Stimulated activated naive CD8-positive, alpha-beta T cell treated with anti-CD3 and anti-CD28 coated beads, Interleukin-15, amount 100 ng/mL, for 72 hours (primary cell): ENCODE measurements at places on chromosomes 7 and 10.

- DNase-seq: no peak
These were observed 26.1 kb downstream of the NOM1 start for GRCh38 chr7:156975620-156976019.

DNA sequence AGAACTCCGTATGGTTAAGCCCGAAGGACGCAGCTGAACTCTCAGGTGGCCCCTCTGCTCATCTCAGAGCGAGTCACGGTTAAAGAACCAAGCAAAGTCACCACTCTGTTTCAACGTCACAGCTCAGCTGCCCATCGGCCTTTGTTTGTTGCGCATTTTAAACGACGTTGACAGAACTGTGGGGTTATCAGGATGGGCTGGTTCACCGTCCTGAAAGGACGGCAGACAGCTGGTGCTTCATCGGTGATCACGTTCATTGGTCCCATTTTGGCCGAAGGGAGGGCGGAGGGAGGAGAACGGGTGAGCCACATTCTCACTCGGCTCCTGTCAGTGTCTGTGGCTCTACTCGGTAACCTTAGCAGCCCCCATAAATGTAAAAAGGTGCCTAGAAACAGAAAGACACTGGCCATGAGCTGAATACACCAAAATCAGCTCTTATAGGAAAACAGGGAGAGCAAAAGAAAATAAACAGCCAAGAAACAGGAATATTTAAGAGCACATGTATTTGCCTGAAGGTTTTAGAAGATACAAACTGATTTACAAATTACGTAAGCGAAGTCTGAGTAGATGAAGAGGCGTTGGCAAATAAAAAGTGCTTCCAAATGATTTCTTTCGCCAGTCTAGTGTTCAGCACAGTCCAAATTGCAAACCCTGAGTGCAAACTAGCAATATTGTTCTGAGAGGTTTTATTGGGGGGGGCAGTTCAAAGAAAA lies 8.4 kb downstream of the PRKAG2 start:
- DNase-seq: no peak

DNA sequence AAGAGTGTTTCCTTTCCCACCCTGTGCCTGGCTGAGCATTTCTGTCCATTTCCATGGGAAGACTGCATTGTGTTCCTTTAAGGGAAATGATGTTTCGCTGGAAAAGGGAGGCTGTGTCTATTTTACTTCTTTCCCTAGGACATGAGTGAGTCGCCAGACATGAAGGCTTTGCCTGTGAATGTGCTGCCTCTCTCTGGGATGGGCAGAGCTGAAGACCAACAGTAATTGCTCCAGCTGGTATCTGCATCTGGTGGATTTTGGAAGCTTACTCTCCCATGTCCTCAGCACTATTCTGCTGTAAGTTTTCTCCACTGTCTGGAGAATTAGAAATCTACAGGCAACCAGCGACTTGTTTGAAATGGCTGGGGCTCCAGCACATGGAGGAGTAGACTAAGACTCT lies 264.6 kb upstream of the BMPER start:
- no peak for DNase-seq

DNA sequence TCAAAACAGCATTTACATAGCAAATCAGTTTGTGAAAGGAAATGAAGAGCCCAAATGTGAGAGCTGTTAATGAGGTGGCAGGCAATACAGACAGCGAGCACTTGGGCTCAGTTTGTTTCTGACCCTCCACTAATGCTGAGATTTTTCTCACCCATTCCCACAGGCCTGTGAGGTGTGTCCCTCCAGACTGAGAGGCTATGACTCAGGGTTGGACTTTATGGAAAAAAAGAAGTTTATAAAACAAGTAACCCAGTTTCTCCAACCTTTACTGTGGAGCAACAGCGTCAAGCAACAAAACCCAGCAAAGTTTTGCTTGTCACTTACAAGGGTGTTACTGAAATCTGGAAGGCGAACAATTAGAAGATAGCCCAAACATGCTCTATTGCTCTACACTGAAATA lies 4.9 kb upstream of the FEZF1 start:
- no peak for DNase-seq

- DNase-seq: no peak
These were observed 44.0 kb upstream of the ZMIZ1 start for GRCh38 chr10:79024720-79025198.

DNA sequence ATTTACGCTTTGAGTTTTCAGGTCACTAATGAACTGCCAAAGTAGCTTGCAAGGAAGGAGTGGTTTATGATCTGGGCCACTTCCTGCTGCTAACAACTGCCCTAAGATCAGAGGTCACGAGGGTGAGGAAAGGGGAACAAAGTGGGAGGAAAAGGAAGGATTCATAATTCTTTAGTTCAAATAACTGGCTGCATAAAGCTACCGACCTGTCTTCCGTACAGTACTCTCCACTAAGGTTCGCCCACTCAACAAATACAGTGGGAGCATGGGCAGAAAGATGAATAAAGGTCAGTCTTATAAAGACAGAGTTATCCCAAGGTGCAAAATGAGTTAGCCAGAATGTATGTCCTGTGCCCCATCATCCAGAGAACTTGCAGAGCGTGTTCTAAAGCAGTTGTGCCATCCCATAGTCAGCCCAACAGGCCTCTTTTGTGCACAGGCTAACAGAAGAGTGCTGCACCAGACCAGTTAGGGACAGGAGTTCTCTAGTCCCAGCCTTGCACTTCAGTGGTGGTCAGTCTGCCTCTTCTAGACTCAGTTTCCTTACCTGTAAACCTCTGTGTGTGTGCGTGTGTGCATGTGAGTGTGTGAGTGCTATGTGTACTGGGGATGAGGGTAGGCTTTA lies 65.9 kb downstream of the CREB3L2 start:
- no peak for DNase-seq

- DNase-seq: no peak
These were observed 135.6 kb downstream of the WDR37 start for GRCh38 chr10:1191752-1192151.

- DNase-seq: no peak
These were observed 87.1 kb downstream of the HIBADH start for GRCh38 chr7:27575613-27576012.

DNA sequence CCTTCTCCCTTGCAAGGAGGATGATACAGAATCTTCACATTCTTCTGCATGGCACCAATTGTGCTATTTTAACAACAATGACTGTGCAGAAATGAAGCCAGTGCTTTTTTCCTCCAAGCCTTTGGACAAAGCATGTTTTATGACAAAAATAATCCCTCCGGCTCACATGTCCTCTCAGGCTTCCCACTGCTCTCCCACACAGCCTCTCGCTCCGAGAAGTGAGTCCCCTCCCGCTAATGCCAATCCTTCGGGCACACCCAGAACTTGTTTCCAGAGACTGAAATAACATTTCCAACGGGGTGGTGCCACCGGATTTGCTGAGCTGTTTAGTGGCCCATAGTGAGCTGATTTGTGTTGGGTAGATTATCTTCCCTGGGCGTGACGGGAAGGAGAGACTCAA lies 35.8 kb downstream of the RBM17 start:
- DNase-seq: no peak

GRCh38 chr10:123558651-123559050 lies 107.5 kb upstream of the GPR26 start:
- no peak for DNase-seq

- no peak for DNase-seq
These were observed 138.4 kb downstream of the MDFIC start for GRCh38 chr7:115060095-115060870.

- DNase-seq: no peak
These were observed 198.3 kb downstream of the ADRA2A start for GRCh38 chr10:111275091-111275490.

GRCh38 chr7:92835261-92835850 lies 1.0 kb downstream of the CDK6 start:
- DNase-seq: peak; percentile 51

DNA sequence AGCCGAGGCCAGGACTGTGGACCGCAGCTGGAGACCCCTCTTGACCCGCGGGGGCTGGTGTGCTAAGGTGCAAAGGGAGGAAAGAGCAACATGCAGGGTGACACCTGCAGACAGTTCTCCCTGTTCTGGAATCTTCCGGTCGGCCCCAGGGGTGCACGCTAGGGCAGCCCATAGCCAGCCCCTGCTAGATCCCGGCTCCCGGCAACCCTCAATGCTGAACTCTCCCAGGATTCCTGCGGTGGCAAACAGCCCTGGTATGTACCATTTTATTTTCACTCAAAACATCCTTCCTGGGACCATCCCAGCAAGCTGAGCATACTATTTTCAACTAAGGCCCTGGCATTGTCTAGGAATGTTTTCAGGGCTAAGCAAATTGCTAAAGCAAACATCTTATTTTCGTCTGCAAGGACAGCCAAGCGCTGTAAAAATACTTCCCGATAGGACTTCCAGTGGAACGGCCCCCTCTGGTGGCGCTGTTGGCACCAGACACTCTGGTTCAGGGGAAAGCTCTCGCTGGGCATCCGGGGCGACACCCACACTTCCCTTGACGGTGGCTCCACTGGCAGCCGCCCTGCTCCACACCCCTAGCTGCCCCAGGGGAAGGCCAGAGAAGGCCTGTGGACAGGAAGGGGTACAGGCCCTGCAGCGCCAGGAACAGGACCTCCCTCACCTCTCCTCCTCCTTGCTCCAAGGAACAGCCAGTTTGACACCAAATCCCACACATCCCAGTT lies 99.4 kb downstream of the CTBP2 start:
- peak; percentile 53 for DNase-seq

DNA sequence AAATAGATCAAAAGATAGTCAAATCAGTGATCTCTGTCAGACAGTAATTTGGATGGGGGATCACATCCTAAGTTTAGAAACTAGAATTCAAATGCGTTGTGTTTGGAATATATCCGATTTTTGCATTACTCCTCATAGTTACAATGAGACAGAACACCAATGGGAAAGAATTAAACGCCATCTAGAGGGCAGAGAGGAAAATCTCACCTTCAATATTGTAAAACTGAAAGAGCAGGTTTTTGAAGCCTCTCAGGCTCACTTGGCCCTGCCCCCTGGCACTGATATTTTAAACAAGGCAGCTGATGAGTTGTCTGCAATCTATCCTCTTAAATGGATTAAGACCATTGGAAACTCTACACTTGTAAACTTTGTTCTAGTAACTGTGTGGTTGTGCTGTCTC lies 17.7 kb downstream of the FRG2B start:
- no peak for DNase-seq

GRCh38 chr7:128347647-128348097 lies 4.0 kb upstream of the RBM28 start:
- peak; percentile 39 for DNase-seq

GRCh38 chr10:133455611-133456031 lies 1.9 kb downstream of the SCART1 start:
- DNase-seq: no peak

- no peak for DNase-seq
These were observed 55.1 kb downstream of the LGI1 start for GRCh38 chr10:93812659-93813338.

DNA sequence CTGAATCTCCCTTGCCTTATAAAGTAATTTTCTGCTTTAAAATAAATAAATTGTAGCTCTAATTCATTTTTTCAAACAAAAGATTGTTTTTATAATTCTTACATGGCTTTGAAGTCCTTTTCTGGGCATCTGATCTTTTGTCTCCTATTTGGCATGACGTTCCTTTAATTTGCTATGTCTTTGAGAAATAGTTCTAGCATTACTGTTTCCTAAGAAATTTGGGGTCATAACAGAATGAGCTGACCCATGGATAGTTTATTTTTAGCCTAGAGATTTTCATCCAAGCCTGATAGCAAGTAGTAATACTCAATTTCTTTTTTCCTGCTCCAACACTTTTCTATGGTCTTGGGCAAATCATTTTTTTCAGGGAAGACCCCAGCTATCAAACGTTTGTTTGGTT lies 31.4 kb downstream of the CCDC71L start:
- no peak for DNase-seq

GRCh38 chr7:136312592-136312991 lies 335.4 kb upstream of the MTPN start:
- no peak for DNase-seq

DNA sequence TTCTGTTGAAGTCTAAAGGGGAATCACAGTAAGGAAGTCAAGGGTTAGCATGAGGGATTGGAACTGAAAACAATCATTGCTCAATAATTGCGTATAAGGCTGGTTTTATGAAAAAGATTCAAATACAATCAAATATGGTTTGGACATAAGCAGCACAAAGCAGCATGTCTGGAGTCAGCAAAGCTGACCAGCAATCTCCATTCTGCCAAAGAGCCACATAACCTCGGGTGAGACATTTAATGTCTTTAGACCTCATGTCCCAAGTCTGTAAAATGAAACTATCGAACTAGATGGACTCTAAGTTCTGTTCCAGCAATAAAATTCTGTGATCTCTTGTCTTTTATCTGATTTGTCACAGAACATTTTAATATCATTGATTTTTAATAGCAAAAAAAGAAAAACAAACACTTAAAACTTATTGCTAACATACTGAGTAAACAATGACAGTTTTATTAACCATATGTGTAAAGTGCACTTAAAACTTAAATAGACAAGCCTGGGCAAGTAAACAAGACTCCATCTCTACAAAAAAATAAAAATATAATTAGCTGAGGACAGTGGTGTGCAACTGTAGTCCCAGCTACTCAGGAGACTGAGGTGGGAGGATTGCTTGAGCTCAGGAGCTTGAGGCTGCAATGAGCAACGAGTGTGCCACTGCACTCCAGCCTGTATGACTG lies 217.0 kb downstream of the MAGI2 start:
- no peak for DNase-seq

- DNase-seq: no peak
These were observed 55.3 kb downstream of the PTPRE start for GRCh38 chr10:127962205-127962604.

- DNase-seq: no peak
These were observed 147.8 kb upstream of the UNC5B start for GRCh38 chr10:71064413-71065118.

- DNase-seq: no peak
These were observed 406 bp downstream of the CBLL1 start for GRCh38 chr7:107744345-107744750.

GRCh38 chr7:107312418-107312817 lies 143.6 kb downstream of the HBP1 start:
- no peak for DNase-seq

DNA sequence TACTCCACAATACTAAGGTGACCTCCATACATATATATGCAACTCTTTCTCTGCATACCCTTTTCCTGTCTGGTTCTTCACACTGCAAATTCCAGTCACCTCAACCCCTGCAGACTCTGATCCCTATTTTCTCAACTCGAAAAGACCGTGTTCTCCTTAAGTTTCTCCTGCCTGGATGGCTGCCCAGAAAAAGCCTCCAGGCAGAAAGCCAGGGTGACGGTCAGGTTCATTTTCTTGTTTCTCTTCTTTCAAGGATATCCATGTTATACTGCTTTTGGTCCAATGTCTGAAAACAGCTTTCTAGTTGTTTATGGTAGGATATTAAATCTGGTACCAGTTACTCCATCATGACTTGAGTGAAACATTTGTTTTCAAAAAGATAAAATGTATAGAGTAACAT lies 267.8 kb upstream of the MYO3A start:
- DNase-seq: no peak

DNA sequence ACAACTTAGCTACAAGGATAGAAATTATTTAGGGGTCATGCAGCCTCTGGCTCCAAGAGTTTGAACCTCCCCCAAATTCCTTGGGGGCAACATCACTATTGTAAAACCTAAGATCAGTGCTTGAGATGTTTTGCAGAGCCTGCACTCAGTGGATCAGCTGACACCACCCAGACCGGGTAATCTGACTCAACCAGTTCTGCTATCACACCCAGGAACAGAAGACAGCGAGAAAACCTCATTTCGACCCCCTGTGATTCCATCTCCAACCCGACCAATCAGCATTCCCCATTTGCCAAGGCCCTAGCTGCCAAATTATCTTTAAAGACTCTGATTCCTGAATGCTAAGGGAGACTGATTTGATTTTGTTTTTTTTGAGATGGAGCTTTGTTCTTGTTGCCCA lies 5.2 kb downstream of the TACR2 start:
- DNase-seq: no peak
